ENCODE measurements at places on chromosomes 13 and 19. TPM values are rescaled to one million over a fixed set of nuclear protein-coding genes. Genes with fewer than 3 reads are reported as not detected.

- H3K27ac ChIP-seq = no peak overlapping the region
- H3K4me3 ChIP-seq = no peak overlapping the region
- H3K4me1 ChIP-seq = no peaks in the 10 kb centered on the region
- no peaks in the 10 kb centered on the region for H3K27me3 ChIP-seq
- peaks cover 26% of the 10 kb centered on the region for H3K36me3 ChIP-seq
- no peak for DNase-seq
Measured at GRCh38 chr13:110173247-110173818, 133.6 kb downstream of the COL4A1 start.

Gene LMTK3
- 4.2 TPM for total RNA-seq

DNA sequence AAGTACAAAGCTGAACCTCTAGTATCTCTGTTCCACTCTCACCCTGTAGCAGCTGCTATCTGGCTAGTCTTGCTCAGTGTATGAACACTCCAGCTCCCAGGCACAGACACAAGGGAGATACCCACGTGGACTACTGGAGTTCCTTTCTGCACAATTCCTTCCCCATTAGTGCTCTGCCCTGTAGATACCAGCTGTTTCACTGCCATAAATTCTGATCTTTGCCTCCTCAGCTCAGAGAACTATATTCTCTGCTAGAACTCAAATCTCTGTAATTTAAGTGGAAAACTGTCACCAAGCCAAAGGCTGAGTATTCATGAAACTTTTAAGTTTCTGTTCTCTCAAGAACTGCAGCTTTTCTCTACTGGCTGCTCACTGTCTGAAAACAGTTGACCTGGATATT is 273.7 kb downstream of the DIAPH3 start:
- H3K4me3 ChIP-seq = no peak overlapping the region
- no peaks in the 10 kb centered on the region for H3K36me3 ChIP-seq
- no peak overlapping the region for H3K27ac ChIP-seq
- H3K27me3 ChIP-seq = no peaks in the 10 kb centered on the region
- H3K4me1 ChIP-seq = no peaks in the 10 kb centered on the region
- DNase-seq = no peak

DNA sequence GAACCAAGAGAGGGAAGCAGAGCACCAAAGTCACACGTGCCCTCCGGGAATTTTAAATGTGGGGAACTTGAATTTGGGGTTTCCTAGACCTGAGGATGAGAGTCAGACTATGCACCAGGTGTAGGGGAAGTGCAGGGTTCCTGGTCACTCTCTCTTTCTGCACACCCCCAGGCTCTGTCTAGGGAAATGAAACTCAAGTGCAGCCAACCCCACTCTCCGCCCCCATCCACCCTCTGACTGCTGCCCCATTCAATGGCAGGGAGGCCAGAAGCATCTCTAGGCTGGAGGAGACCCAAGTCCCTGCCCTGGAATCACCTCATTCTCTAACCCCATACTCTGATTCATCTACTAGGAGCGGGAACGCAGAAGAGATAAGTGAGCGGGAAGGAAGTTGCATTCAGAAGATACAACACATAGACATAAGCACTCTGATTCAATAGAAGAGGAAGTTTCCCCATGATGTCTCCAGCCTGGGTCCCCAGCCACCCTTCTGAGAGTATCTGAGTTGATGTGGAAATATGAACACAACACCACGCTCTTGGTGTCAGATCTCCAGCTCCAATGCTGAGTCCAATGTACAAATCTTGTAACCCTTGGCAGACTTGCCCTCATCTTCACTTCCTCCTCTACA is 4.7 kb upstream of the SIGLEC14 start:
- H3K27ac ChIP-seq = no peak overlapping the region
- no peak overlapping the region for H3K4me3 ChIP-seq
- H3K36me3 ChIP-seq = no peaks in the 10 kb centered on the region
- H3K4me1 ChIP-seq = no peaks in the 10 kb centered on the region
- peaks cover 1% of the 10 kb centered on the region for H3K27me3 ChIP-seq
- peak; percentile 63 for DNase-seq

Gene ADM5
- 4.8 TPM for total RNA-seq

DNA sequence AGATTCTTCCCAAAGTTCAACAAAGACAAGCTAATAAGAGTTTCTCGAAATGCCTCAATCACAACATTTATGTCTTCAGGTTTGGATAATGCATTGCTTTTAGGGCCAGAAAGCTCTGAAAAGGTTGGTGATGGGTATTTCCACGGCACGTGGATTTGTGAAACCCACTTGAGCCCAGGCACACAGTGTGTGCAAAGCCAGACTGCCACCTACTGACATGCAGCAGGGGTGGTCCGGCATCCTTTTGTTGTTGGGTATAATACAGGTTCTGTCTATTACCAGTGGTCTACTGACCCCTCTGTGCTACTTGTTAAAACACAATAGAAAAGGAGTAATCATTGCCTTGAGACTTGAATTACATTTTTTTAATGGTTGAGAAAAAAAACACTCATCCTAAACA is 225.6 kb downstream of the RAP2A start:
- no peak for DNase-seq
- no peaks in the 10 kb centered on the region for H3K36me3 ChIP-seq
- H3K4me3 ChIP-seq = no peak overlapping the region
- H3K4me1 ChIP-seq = no peaks in the 10 kb centered on the region
- no peak overlapping the region for H3K27ac ChIP-seq
- no peaks in the 10 kb centered on the region for H3K27me3 ChIP-seq

DNA sequence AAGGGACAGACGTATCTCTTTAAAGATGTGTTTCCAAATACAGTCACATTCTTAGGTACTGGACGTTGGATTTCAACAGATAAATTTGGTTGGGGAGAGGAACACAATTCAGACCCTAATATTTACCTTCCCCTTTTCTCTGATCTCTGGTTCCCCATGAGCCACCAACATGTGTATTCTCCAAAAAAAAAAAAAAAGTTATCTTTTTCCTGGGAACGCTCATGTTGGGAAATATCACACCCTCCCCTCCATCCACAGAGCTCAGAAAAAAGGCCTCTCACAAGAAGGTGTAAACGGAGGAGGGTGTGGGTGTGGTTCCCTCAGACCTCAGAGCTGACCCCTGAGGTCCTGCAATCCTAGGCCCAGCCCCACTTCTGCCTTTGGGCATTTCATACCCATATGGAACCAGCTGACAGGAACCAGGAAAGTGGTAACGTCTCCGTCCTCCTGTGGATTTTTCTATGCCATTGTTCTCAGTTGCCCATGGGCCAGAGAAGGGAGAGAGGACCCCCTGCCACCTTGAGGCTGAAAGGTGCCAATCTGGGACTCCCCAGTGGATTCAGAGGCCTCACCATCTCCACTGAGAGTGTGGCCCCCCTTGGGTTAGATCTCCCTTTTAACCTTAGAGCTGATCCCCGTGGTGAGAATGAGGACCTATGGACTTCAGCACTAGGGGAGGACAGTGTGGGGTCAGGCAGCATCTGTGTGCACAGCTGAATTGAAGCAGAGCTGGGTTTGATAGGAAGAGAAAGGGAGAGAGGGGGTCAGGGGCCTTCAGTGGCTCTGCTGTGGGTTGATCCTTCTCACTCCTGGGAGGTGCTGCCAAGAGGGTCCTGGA is 8.4 kb upstream of the SIGLEC12 start:
- H3K36me3 ChIP-seq = no peaks in the 10 kb centered on the region
- H3K4me1 ChIP-seq = no peaks in the 10 kb centered on the region
- H3K27me3 ChIP-seq = no peaks in the 10 kb centered on the region

Gene GJB2
- 3.3 TPM for total RNA-seq

DNA sequence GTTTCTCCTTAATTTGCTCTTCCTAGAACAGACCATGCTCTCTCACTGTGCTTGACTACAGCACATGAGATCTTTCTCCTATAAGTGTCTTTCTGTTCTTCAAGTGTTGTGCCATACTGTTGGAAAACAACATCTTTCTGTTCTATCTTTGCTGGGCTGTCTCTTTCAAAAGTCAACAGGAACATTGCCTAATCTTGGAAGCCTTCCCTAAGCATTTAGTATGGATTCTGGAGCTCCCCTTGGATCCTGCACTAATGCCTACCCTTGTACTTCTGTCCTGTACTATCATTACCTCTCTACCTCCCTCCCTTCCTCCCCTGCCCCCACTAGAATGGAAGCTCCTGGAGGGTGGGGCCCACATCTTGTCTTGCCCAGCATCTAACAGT is 26.8 kb downstream of the STARD13 start:
- no peaks in the 10 kb centered on the region for H3K27me3 ChIP-seq
- H3K36me3 ChIP-seq = no peaks in the 10 kb centered on the region
- H3K27ac ChIP-seq = peak overlapping the region; percentile 12
- no peak overlapping the region for H3K4me3 ChIP-seq
- peaks cover 7% of the 10 kb centered on the region for H3K4me1 ChIP-seq

- no peaks in the 10 kb centered on the region for H3K27me3 ChIP-seq
- no peak overlapping the region for H3K4me3 ChIP-seq
- no peak for DNase-seq
- H3K27ac ChIP-seq = no peak overlapping the region
- H3K4me1 ChIP-seq = no peaks in the 10 kb centered on the region
Measured at GRCh38 chr19:41401483-41401882, 3.9 kb downstream of the BCKDHA start.

Gene QPCTL
- 5.4 TPM for total RNA-seq

- H3K27me3 ChIP-seq = no peaks in the 10 kb centered on the region
- DNase-seq = no peak
- no peak overlapping the region for H3K4me3 ChIP-seq
Measured at GRCh38 chr13:112341976-112342735, 34.0 kb upstream of the SPACA7 start.

DNA sequence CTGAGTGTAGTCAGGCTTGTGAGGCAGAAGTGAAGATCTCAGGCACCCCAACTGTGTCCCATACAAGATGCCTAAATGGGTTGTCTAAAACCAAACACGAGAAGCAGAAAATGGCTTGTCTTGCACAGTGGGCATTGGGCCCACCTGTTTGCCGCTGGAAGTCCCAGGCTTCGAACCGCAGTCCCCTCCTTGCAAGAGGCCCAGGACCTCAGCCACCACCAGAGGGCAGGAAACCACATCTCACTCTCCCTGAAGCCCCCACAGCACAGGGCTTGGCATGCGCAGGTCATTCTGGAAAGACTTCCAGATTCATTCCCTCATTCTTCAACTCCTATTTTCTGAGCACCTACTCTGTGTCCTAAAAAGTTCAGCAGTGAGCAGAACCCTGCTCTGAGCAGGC is 973.7 kb downstream of the UQCRFS1 start:
- H3K27ac ChIP-seq = no peak overlapping the region
- no peaks in the 10 kb centered on the region for H3K27me3 ChIP-seq
- H3K4me1 ChIP-seq = no peaks in the 10 kb centered on the region
- DNase-seq = no peak
- no peaks in the 10 kb centered on the region for H3K36me3 ChIP-seq
- H3K4me3 ChIP-seq = no peak overlapping the region

Gene ANGPTL8
- not detected for total RNA-seq

Gene NLRP4
- total RNA-seq = not detected

Gene OR7C2
- total RNA-seq = not detected

Gene FBXO17
- 33.0 TPM for total RNA-seq

Gene MEX3D
- 20.5 TPM for total RNA-seq

All from aorta (tissue), 5 donors.